Tongue (tissue), 3 donors: ENCODE measurements at places on chromosomes 7 and 10. TPM values are rescaled to one million over a fixed set of nuclear protein-coding genes. Genes with fewer than 3 reads are reported as not detected.

The NKX2-3 gene
- total RNA-seq = 6.2 TPM

The TAS2R38 gene
- total RNA-seq = not detected

The SGCE gene
- total RNA-seq = 266 TPM

The SPDYE2 gene
- not detected for total RNA-seq

The PILRA gene
- total RNA-seq = 1.1 TPM

The GCK gene
- 2.9 TPM for total RNA-seq

The NOS3 gene
- 7.0 TPM for total RNA-seq

The SLC25A40 gene
- total RNA-seq = 17.3 TPM

The CCSER2 gene
- 67.2 TPM for total RNA-seq

The CRPPA gene
- 6.9 TPM for total RNA-seq

The KBTBD2 gene
- 70.3 TPM for total RNA-seq

The ACBD7 gene
- 1.0 TPM for total RNA-seq

The C10orf105 gene
- 0.10 TPM for total RNA-seq

The EN2 gene
- total RNA-seq = not detected

The FAM24B gene
- 7.5 TPM for total RNA-seq

The SCART1 gene
- total RNA-seq = 3.1 TPM

The MRLN gene
- total RNA-seq = 120 TPM

The NPSR1 gene
- not detected for total RNA-seq

The LIPM gene
- not detected for total RNA-seq

The WASHC2A gene
- 52.6 TPM for total RNA-seq

The LIPN gene
- not detected for total RNA-seq

The ADAM22 gene
- 16.7 TPM for total RNA-seq

The VIPR2 gene
- total RNA-seq = 9.6 TPM

The LHFPL3 gene
- total RNA-seq = not detected

The PIK3CG gene
- 3.5 TPM for total RNA-seq

The AMZ1 gene
- 0.31 TPM for total RNA-seq

The ADRA2A gene
- 4.3 TPM for total RNA-seq

The BRAF gene
- 42.6 TPM for total RNA-seq

The FXYD4 gene
- not detected for total RNA-seq

The FGFR2 gene
- 50.6 TPM for total RNA-seq

The ZNF25 gene
- 27.5 TPM for total RNA-seq

The KCND2 gene
- 1.3 TPM for total RNA-seq

The PHKG1 gene
- total RNA-seq = 65.2 TPM

The ITPRID1 gene
- 0.92 TPM for total RNA-seq

The C10orf90 gene
- total RNA-seq = 3.8 TPM

The ASAH2 gene
- 1.2 TPM for total RNA-seq

The SDK1 gene
- total RNA-seq = 9.9 TPM

The OGDHL gene
- total RNA-seq = 1.4 TPM

The VAX1 gene
- total RNA-seq = not detected

The FLNC gene
- 1,540 TPM for total RNA-seq
